ENCODE measurements at places on chromosomes 3 and 15. TPM values are rescaled to one million over a fixed set of nuclear protein-coding genes. Genes with fewer than 3 reads are reported as not detected.

CHD2 gene
- total RNA-seq: 28.6 TPM

GABRR3 gene
- total RNA-seq: not detected

UROC1 gene
- total RNA-seq: not detected

PLAAT1 gene
- total RNA-seq: not detected

Measured in LHCN-M2 (cell line).